ENCODE measurements at places on chromosomes 2 and 18. TPM values are rescaled to one million over a fixed set of nuclear protein-coding genes. Genes with fewer than 3 reads are reported as not detected.
A peak's percentile ranks its signal among the peaks of the same experiment; 100 is the strongest.

- H3K4me3 ChIP-seq, result no peak overlapping the region
- no peaks in the 10 kb centered on the region for H3K4me1 ChIP-seq
These were observed 116.0 kb upstream of the EPC2 start for GRCh38 chr2:148528356-148529064.

DNA sequence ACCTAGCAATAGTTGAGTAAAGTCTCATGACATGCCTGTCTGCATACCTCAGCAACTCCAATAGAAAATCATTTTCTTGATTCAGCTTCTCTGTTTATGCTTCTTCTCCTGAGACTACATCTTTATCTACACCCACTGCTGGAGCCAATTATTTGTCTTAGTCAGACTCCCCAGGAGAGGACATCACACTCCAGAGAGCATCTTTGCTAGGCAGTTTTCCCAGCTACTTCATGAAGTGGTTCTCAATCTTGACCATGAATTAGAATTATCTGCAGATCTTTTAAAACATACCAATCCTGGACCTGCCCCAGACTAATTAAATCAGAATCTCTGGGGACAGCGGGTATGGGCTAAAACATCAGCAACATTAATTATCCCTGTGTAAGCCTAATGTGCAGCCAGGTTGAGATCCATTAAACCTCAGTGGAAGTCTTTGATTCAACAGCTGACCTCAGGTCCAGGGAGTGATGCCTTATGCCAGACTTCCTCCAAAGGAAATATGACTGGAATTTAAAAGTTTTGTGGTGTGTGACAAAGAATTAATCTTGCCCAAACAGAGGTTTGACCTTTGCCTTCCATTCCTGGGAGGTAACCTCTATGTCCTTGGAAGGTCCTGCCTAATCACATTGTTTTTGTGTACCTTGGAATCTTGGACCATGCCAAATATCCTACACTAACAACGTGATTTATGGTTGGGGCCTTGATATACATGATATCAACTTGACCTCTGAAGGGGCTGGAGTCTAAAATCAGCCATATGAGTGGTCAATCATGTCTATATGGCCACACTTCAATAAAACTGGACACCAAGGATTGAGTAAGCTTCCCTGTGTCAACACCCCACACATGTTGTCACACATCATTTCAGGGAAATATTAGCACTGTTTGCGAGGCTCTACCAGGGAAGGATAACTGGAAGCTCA, 99.3 kb upstream of the DNAJC10 start:
- no peak overlapping the region for H3K27ac ChIP-seq
- H3K36me3 ChIP-seq, result no peaks in the 10 kb centered on the region
- H3K27me3 ChIP-seq, result no peaks in the 10 kb centered on the region
- H3K4me1 ChIP-seq, result no peaks in the 10 kb centered on the region
- no peak for DNase-seq

DNA sequence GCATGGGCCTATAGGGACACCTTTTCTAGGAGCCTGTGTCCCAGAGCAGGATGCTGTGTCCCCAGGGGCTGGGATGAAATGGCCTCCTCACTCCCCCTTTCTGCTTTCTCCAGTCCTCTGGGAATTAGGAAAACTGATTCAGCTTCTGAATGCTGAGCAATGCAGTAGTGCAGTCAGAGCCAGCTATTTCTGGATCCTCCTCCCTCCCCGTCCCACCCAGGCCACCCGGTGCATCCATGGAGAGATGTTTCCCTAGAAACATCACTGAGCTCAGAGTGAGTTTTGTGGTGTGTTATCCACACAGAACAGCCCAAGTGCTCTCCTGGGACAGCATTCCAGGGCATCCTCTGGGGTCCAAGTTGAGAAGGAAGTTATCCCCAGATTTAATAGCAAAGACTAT, 125.5 kb downstream of the LOXHD1 start:
- H3K4me1 ChIP-seq, result no peaks in the 10 kb centered on the region
- DNase-seq, result no peak
- H3K36me3 ChIP-seq, result no peaks in the 10 kb centered on the region
- H3K27me3 ChIP-seq, result no peaks in the 10 kb centered on the region

- H3K27ac ChIP-seq, result no peak overlapping the region
- H3K27me3 ChIP-seq, result no peaks in the 10 kb centered on the region
- no peak for DNase-seq
- no peaks in the 10 kb centered on the region for H3K36me3 ChIP-seq
- H3K4me3 ChIP-seq, result no peak overlapping the region
- peaks cover 4% of the 10 kb centered on the region for H3K4me1 ChIP-seq
These were observed 114.7 kb downstream of the KCNF1 start for GRCh38 chr2:11026286-11026921.

DNA sequence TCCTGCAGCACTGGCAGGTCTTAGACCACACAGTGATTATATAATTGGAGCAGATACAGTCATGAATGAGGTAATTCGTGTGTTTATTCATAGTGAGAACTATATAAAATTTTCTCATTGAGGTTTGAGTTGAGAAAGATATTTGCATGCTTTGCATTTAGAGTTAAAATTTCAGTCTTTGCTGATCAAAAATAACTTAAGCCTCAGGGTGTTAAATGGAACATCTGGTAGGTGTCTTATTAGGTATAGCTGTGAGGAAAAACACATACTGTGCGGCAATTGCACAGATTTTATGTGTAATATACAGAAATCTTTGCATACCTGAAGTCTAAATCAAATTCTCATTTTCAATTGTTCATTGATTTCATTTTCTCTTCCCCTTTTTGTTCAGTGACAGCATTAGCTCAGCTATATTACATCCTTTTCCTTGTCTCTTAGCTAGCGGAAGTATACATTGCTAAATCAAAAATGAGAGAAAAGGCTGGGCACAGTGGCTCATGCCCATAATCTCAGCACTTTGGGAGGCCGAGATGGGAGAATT, 21.2 kb downstream of the GORASP2 start:
- H3K4me1 ChIP-seq, result peaks cover 47% of the 10 kb centered on the region
- no peaks in the 10 kb centered on the region for H3K27me3 ChIP-seq
- peak; percentile 89 for DNase-seq
- peak overlapping the region; percentile 81 for H3K27ac ChIP-seq
- H3K4me3 ChIP-seq, result peak overlapping the region; percentile 19

GRCh38 chr2:128753800-128754199, 435.1 kb upstream of the HS6ST1 start:
- no peak for DNase-seq
- no peaks in the 10 kb centered on the region for H3K27me3 ChIP-seq
- H3K4me3 ChIP-seq, result peak overlapping the region; percentile 41
- peaks cover 77% of the 10 kb centered on the region for H3K4me1 ChIP-seq
- peak overlapping the region; percentile 100 for H3K27ac ChIP-seq

GRCh38 chr2:15300624-15301573, 260.2 kb downstream of the NBAS start:
- no peak overlapping the region for H3K4me3 ChIP-seq
- no peak for DNase-seq
- H3K27ac ChIP-seq, result no peak overlapping the region
- no peaks in the 10 kb centered on the region for H3K4me1 ChIP-seq

DNA sequence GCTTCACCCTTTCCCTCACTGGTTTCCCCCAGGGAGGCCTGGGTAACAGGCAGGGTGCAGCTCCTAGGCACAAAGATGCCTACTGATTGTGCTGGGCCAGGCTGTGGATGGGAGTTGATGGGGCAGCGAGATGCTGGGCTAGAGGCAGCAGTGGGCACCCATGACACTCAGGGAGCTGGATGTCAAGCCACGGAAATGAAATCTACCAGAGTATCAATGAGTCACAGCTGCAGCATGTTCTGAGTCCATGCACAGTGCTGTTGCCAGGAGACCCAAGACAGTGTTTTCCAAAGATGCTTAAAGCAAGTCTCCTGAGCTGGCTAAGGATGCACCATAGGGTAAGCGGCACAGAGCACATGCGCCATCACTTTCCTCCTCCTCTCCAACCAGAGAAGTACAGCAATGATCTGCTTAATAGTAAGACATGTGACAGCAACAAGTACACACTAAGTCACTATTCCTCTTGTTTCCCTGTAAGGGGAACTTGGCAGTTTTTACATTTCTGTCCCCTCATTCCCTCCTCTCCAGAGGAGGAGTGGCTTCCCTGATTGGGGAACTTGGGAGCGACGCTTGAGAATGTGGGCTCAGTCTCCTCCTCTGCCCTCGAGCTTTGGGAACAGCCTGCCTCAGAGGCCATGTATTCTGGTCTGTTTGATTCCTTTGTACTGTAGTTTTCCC, 57.2 kb downstream of the CDC42EP3 start:
- H3K4me3 ChIP-seq, result no peak overlapping the region
- DNase-seq, result no peak
- no peaks in the 10 kb centered on the region for H3K36me3 ChIP-seq
- no peak overlapping the region for H3K27ac ChIP-seq

DNA sequence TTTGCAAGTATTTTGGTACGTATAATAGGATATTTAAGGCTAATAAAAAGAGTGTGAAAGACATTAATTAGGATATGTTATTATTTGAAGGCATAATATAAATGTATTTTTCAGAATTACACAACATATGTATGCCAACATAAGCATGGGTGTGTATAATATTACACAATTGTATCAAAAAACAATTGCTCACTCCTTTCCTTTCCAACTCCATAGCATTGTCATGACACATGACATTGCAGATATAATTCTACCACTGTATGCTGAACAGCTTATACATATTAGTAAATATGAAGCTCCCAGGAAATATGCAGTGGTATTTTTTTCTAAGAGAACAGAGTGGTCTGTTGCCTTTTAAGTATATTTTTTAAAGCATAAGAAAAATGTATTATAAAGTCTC, 593.1 kb downstream of the TMX3 start:
- no peak overlapping the region for H3K27ac ChIP-seq
- H3K27me3 ChIP-seq, result no peaks in the 10 kb centered on the region
- DNase-seq, result no peak
- no peaks in the 10 kb centered on the region for H3K36me3 ChIP-seq
- no peaks in the 10 kb centered on the region for H3K4me1 ChIP-seq
- H3K4me3 ChIP-seq, result no peak overlapping the region

DNA sequence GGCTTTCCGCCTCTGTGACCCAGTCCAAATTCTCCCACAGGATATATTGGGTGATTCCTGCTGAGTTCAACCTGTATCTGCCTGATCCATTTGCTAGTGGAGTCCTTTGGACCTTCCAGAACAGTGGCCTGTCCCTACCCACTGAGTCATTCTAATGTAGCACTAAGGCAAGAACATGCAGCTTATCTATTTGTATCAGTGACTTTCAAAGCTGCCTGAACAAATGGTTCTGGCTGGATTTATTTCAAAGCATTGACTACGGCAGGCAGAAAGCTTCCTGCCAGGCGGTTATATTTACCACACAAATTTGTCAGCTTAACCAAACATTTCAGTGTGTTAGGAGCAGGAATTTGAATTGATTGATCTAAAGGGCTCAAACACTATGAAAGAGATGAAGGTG, 613.4 kb downstream of the DCC start:
- no peak overlapping the region for H3K4me3 ChIP-seq
- no peak for DNase-seq
- no peak overlapping the region for H3K27ac ChIP-seq
- H3K27me3 ChIP-seq, result no peaks in the 10 kb centered on the region
- H3K36me3 ChIP-seq, result no peaks in the 10 kb centered on the region

GRCh38 chr2:167318581-167318980, 430.3 kb downstream of the XIRP2 start:
- no peak for DNase-seq
- H3K27me3 ChIP-seq, result 0 out of 2 replicates have a peak, but pooled peaks cover 3% of the 10 kb centered on the region
- no peak overlapping the region for H3K27ac ChIP-seq

DNA sequence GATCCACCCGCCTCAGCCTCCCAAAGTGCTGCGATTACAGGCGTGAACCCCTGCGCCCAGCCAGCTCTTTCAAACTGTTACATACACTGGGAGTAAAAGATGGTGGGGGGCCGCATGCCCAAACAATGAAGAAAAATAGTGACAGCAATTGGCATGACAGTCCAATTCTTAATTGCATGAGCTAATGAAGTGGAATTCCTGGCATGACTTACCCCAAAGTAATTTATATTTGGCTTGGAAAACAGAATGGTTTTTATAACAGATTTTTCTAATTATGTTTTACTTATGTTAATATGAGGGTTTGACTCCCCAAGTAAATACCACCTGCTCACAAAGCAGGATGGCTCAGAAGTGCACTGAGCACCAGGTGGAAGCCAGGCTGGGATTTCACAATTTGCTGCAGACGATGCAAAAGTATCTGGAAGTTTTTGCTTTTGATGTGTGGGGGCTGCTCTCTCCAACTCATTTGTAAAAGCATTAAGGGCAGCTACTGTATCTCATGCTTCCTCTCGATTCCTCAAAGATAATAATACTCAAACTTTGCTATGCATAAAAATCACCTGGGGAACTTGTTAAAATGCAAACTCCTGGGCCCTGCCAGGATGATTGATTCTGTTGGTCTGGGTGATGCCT, 24.0 kb upstream of the ATG16L1 start:
- H3K4me3 ChIP-seq, result no peak overlapping the region
- H3K4me1 ChIP-seq, result peaks cover 37% of the 10 kb centered on the region
- no peak overlapping the region for H3K27ac ChIP-seq
- H3K27me3 ChIP-seq, result no peaks in the 10 kb centered on the region
- no peaks in the 10 kb centered on the region for H3K36me3 ChIP-seq

GRCh38 chr18:40987581-40987980, 967.5 kb upstream of the PIK3C3 start:
- DNase-seq, result no peak
- no peaks in the 10 kb centered on the region for H3K36me3 ChIP-seq
- no peak overlapping the region for H3K27ac ChIP-seq
- H3K4me3 ChIP-seq, result no peak overlapping the region
- H3K4me1 ChIP-seq, result no peaks in the 10 kb centered on the region

DNA sequence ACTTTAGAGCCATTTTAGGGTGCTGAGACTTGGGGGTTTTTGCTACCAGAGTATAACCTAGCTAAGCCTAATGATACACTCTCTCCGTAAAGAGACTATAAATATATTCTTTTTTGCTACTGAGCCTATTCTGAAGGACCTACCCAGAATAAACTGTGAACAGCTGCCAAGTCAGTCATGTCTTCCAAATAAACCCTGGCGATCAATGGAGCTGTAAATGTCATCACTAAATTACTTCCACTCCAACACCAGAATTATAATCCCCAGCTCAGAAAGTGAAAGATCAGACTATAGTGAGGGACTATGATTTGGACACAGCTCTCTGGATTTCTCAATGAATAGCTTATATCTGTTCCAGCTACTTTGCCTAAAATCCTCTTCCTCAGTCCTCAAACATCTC, 178.9 kb downstream of the METTL4 start:
- H3K27me3 ChIP-seq, result no peaks in the 10 kb centered on the region
- no peak overlapping the region for H3K4me3 ChIP-seq
- H3K36me3 ChIP-seq, result no peaks in the 10 kb centered on the region

GRCh38 chr2:149346272-149346671, 15.9 kb downstream of the LYPD6 start:
- DNase-seq, result no peak
- H3K27ac ChIP-seq, result no peak overlapping the region
- H3K4me1 ChIP-seq, result no peaks in the 10 kb centered on the region
- no peaks in the 10 kb centered on the region for H3K36me3 ChIP-seq
- H3K4me3 ChIP-seq, result no peak overlapping the region

- no peaks in the 10 kb centered on the region for H3K36me3 ChIP-seq
- DNase-seq, result no peak
- no peaks in the 10 kb centered on the region for H3K27me3 ChIP-seq
- no peak overlapping the region for H3K27ac ChIP-seq
These were observed 1.7 kb upstream of the ZCCHC2 start for GRCh38 chr18:62521082-62521481.

GRCh38 chr2:73700131-73700611, 37.0 kb downstream of the TPRKB start:
- H3K36me3 ChIP-seq, result no peaks in the 10 kb centered on the region
- DNase-seq, result no peak
- no peaks in the 10 kb centered on the region for H3K4me1 ChIP-seq
- H3K27ac ChIP-seq, result no peak overlapping the region

DSG3 gene
- total RNA-seq, result not detected

ANKRD30B gene
- not detected for total RNA-seq

C1GALT1C1L gene
- total RNA-seq, result not detected

CAPN14 gene
- 2.0 TPM for total RNA-seq

GALR1 gene
- total RNA-seq, result not detected

SLC30A3 gene
- total RNA-seq, result 0.19 TPM
